ENCODE measurements at places on chromosomes 7 and 10.

GRCh38 chr7:158192184-158192835, 395.3 kb downstream of the PTPRN2 start:
- no peak for DNase-seq

DNA sequence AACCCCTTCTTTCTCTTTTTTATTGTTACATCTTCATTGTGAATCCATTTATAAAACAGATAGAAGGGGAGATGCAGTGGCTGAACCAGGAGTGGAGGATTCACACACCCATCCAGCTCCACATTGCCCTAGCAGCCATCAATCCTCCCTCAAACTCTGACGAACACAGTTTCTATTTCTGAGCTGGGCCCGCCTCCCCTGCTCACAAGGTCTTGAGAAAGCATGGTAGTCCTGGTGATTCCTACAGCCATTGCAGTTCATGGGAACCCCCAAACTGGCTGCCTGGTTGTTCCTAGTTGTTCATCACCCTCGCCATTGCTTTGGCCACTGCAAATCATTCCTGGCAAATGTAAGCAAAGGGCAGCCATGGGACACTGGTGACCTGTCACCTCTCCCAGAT, 258.5 kb upstream of the AOAH start:
- no peak for DNase-seq

- DNase-seq, result peak; percentile 48
Measured at GRCh38 chr7:79820387-79820786, 314.2 kb upstream of the GNAI1 start.

DNA sequence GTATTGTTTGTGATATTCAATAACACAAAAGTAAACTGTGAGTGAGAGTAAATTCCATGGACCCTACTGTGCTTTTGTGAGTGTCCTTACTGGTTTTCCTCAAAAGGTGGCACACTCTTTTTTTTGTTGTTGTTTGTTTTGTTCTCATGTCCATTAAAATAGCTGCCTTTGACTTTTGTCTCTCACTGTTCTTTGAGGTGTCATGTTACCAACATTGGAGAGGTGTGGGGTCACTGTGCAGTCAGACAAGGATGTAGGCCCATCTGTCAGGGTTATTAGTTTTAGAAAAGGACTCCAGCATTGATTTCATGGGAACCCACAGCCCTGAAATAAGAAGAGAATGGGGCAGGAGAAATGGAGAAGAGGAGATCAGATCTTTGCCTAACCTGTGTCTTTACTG, 383.1 kb downstream of the SORCS3 start:
- DNase-seq, result no peak

DNA sequence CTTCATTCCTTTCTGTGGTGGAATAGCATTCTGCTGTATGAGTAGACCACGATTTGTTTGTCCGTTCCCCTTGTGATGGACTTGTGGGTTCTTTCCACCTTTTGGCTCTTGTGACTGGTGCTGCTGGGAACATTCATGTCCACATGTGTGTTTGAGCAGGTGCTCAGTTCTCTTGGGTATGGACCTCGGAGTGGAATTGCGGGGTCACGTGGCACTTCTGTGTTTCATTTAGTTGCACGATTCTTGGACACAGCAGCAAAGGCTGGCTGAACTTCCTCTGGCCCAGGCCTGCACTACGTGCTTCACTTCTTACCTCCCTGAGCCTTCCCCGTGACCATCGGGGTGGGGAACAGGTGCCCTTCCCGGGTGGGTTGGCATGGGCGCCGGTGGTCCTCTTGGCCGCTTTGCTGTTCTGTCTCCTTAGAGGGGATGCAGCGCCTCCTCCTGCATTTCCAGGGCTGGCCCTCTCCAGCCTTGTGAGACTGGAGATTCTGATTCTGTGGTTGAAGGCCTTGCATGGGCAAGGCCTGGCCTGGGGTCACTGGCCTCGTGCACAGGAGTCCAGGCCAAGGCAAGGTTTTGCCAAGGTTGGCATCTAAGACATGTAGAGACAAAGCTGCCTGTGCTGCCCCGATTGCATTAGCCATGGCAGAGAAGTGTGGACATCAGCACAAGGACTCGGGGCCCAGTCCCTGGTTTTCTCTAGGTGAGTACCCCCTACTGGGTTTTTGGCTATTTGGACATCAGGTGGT, 25.1 kb downstream of the DOCK1 start:
- DNase-seq, result no peak

GRCh38 chr10:69789164-69789576, 12.5 kb upstream of the COL13A1 start:
- no peak for DNase-seq

DNA sequence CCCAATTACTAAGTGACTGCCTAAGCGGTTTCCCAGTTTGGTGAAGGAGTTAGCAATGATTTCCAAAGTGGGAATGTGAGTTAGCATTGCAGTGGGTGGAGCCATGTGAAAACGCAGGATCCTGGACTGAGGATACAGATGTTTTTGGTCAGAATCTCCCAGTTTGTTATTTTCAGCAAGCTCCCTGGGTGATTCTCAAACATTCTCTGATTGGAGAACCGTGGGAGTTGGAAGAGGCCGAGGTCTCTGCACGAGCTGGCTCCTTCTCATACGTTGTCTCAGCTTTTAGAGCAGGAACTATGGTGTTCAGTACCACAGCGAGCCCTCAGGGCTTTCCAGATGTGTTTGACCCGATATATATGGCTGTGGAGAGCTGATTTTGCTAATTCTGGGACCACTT, 396.5 kb upstream of the NPVF start:
- DNase-seq, result no peak

- DNase-seq, result no peak
Measured at GRCh38 chr10:23367896-23368595, 23.4 kb upstream of the C10orf67 start.

- no peak for DNase-seq
Measured at GRCh38 chr7:122460936-122461335, 156.4 kb upstream of the FEZF1 start.

DNA sequence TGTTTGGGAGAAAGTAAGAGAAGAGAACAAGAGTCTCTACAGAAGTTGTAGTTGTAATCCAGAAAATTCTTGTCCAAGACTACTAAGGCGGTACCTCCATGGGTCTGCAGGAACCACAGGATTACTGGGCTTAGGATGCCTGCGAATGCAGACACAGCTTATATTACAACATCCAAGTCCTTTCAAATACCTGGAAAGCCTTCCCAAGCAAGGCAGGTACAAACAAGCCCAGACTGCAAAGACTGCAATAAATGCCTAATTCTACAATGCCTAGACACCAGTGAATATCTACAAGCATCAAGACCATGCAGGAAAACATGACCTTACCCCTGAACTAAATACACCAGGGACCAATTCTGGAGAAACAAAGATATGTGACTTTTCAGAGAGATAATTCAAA, 178.2 kb downstream of the ARL4A start:
- DNase-seq, result no peak

GRCh38 chr10:55782181-55782580, 578.9 kb downstream of the ZWINT start:
- DNase-seq, result no peak

DNA sequence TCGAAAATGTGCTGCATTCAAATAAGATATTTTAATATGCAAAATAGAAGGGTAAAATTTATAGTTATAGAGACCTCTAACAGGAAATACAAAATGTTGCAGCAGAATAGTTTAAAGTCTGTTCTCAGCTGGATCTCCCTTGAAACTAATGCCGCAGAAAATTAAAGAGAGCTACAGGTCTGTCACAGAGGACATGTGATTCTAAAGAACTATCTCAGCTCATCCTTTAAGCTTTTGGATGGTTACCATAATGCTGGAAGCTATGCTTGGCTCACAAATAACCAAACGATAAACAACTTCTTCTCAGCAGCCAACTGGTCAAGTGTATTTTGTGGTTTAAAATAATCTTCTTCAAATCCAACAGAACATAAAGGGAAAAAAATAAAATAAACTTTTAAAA, 353.0 kb downstream of the PARD3 start:
- no peak for DNase-seq

DNA sequence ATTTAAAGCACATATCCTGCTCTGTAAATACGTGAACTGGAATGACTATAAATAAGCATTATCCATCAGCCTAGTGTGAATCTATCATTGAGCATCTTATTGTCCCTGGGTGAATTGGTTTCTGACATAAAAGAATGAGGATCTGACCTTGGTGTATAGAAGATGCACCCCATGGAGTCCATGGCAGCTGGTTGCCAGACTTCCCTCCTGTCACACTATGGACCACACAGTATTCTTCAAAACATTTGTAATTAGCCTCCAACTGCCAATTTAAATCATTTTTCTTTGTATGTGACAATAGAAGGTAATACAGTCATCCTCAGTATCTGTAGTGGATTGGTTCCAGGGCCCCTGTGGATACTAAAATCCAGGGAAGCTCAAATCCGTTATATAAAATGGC, 238.1 kb upstream of the ZWINT start:
- no peak for DNase-seq

DNA sequence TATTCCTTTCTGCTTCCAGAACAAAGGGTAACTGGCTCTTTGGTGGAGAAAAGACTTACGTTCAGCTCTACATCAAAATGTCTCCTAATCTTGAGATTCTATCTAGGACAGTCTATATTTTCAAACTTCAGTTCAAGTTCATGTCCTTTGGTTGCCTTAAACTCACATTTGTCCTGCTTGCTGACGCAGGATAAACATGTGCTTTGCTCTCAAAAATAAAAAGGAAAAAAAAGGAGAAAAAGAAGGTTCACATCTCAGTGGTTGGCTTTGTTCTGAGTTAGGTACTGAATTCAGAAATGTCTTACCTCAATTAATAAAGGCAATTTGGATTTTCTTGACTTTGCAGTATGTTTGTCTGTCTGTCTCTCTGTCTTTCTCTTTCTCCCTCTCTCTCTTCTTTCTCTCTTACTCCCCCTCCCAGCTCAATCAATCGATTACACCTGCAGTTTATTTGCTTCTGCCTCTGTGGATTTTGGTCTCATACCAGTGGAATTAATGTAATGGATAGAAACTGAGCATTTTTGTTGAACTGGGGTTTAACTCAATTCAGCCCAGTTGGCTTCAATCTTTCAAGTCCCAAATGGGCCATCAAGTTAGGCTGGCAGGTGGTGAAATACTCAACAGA, 72.2 kb upstream of the ADRB1 start:
- DNase-seq, result no peak

GRCh38 chr7:157686285-157686894, 349.6 kb downstream of the DNAJB6 start:
- DNase-seq, result no peak

DNA sequence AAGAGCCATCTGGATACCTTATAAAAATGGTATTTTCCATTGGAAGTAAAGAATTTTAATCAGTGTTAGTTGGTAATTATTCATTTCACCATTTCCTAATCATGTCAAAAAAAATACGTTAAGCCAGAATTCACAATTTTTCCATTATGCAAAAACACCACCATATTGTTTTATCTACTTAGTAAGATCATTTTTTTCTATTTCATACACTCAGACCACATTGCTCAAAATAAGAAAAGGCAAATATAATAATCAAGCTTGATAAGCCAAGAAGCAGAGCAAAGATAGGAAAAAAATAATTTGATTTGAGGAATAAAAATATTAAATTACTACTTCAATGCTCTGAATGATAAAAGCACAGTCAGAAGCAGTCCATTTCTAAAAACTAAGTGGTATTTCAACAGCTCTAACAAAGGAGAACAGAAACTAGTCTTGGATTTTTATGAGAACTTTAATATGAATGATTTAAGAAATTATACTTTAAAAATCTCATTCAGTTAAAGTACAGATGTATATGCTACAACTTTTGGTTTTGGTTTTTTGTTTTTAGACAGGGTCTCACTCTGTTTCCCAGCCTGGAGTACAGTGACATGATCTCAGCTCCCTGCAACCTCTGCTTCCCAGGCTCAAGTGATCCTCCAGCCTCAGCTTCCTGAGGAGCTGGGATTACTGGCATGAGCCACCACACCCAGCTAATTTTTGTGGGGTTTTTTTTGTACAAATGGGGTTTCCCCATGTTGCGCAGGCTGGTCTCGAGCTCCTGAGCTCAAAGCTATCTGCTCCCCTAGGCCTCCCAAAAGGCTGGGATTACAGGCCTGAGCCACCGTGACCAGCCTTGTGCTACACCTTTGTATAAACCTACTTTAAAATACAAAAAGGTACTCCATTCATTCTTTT, 46.6 kb downstream of the LRRN3 start:
- peak; percentile 13 for DNase-seq

- no peak for DNase-seq
Measured at GRCh38 chr10:71081912-71082311, 130.5 kb upstream of the UNC5B start.

DNA sequence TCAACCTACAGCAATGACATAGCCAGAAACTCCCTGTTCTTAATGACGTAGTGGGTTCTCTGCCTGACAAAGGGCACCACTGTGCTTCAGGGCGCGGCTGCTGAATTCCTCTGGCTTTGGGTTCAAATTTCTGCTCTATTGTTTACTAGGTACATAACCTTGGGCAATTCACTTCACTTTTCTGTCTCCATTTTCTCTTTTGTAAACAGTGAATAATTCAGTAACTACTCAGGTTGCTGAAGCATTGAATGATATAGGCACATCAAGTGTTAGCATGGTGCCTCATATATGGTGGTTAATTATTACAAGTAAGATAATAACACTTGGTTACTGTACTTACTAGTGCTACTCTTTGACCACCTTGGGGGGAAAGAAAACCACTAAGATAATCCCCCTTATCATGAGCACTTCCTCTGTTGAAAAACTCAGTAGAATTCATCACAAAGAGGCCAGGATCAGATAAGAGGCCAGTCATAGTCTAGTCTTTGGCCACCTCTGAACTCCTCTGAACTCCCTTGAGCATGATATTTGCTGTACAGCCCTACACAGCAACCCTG, 92.0 kb upstream of the AHR start:
- no peak for DNase-seq

DNA sequence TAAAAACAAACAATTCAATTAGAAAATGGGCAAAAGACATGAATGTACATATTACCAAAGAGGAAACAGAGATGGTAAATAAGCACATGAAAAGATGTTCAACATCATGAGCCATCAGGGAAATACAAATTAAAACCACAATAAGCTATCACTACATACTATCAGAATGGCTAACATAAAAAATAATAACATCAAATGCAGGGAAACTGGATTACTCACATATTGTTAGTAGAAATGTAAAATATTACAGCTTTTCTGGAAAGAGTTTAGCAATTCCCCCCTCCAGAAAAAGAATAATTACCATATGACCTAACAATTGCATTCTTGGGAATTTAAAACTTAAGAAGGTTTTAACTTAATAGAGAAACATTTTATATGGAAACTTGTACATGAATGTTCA, 232.9 kb upstream of the MTPN start:
- no peak for DNase-seq

- no peak for DNase-seq
Measured at GRCh38 chr7:24172856-24173255, 111.1 kb upstream of the NPY start.

GRCh38 chr10:31875608-31876007, 53.0 kb downstream of the ARHGAP12 start:
- DNase-seq, result no peak
